ENCODE measurements at places on chromosomes 2 and 18.

DNA sequence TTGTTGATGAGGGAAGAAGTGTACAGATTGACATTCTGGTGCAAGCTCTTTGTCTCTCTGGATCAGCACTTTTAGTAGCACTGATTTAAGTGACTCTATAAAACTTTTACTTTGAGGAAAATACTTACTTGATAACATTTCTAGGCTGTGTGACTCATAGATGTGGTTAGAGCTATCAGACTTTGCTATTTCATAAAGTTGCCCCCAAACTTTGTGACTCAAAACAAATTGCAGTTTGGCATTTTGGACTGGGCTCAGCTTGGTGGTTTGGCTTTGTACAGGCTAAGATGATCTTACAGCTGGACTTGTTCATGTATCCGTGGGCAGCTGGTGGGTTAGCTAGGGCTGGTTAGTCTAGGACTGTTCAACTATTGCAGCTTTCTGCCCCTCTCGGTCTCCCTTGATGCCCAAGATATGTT, 42.1 kb upstream of the GLS start:
- no peak for DNase-seq

DNA sequence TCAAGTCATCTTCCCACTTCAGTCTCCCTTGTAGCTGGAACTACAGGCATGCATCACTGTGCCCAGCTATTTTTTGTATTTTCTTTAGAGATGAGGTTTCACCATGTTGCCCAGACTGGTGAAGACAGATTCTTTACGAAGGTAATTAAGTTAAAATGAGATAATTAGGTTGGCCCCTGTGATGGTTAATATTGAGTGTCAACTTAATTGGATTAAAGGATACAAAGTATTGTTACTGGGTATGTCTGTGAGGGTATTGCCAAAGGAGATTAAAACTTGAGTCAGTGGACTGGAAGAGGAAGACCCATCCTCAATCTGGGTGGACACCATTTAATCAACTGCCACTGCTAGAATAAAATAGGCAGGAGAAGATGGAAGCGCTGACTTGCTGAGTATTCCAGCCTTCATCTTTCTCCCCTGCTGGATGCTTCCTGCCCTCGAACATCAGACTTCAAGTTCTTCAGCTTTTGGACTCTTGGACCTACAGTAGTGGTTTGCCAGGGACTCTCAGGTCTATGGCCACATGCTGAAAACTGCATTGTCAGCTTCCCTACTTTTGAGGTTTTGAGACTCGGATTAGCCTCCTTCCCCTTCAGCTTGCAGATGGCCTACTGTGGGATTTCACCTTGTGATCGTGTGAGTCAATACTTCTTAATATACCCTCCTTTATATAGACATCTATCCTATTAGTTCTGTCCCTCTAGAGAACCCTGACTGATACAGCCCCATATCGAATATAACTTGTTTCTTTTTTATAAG, 269.1 kb downstream of the TMX3 start:
- no peak for DNase-seq

GRCh38 chr2:120787822-120788700, 52.4 kb downstream of the GLI2 start:
- DNase-seq = no peak

DNA sequence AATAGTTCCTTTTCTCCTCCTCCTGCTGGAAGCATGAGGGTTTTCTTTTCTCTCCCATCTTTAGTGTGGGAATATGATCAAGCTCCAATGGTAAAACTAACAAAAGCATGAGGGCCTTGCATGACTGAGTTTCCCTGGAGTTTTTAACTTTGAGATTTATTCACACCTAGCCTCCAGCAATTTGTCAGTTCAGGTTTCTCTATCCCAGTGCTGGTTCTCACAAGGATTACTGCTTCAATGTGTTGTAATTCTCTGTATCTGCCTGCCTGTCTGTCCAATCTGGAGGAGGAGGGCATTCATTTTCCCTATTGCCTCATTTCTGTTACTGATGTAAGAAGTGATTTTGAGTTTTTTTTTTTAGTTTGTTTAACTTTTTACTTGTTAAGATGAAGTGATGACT, 57.6 kb upstream of the RPRM start:
- no peak for DNase-seq

GRCh38 chr18:38421872-38422615, 856.4 kb upstream of the CELF4 start:
- DNase-seq = no peak

DNA sequence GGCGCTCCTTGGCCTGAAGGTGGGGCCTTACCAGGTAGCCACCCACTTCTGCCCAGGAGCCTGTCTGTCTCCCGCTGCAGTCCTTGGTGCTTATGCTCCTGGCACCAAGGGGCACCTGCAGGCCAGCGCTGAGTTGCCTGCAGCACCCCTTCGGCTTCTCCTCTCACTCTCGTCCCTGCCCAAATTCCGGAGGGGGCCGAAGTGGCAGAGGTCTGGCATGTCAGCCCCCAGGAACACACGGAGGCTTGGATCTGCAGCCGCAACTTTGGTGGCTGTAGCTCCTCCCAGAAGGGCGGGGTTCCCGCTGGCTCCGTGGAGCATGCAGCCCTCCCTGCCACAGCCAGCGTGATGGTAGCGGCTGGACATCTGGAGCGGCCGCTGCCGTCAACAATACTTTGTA, 37.7 kb upstream of the ZNF804A start:
- DNase-seq = no peak

DNA sequence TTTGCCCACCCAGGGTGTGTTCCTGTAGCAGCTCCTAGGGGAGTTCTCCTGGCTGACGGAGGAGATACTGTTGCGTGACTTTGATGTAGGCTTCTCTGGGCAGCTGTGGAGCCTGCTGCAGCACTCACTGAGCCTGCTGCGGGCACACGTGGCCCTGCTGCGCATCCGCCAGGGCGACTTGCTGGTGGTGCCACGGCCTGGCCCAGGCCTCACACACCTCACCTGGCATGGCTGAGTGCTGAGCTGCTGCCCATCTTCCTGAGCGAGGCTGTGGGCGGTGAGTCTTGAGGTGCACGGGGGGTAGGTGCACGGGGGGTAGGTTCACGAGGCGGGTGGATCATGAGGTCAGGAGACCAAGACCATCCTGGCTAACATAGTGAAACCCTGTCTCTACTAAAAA, 191.7 kb downstream of the ANKRD36C start:
- no peak for DNase-seq

All from DMS79 (cell line).